ENCODE measurements at places on chromosomes 7 and 10. TPM values are rescaled to one million over a fixed set of nuclear protein-coding genes. Genes with fewer than 3 reads are reported as not detected.
A peak's percentile ranks its signal among the peaks of the same experiment; 100 is the strongest.

DNA sequence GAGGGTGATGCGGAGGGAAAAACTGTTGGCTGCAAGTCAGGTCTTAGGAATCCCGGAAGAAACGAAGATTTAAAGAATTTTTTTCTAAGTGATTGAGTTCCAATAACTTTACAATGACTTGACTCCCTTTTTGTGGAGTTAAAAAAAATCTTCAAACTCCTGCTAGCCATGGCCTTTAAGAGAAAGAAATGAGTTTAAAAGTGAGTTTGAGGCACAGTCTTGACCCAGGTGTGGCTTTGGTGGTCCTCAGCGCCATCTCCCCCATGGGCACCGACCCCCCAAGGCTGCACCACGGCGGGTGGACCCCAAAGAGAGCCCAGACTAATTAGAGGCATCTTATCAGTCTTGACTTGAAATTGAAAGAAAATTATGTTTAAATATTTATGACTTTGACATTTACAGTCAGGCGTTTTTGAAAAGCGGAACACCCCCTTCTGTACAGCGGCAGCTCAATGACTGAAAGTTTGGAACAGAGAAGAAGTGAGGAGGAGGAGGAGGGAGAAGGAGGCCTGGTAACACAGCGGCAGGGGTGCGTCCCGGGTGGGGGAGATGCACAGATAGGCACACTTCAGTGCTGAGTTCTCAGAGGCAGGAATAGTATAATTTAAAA, 349.6 kb downstream of the DNAJB6 start:
- peaks cover 36% of the 10 kb centered on the region for H3K27me3 ChIP-seq
- no peaks in the 10 kb centered on the region for H3K4me1 ChIP-seq
- H3K36me3 ChIP-seq = no peaks in the 10 kb centered on the region
- DNase-seq = no peak
- H3K4me3 ChIP-seq = no peak overlapping the region
- H3K27ac ChIP-seq = no peak overlapping the region

DNA sequence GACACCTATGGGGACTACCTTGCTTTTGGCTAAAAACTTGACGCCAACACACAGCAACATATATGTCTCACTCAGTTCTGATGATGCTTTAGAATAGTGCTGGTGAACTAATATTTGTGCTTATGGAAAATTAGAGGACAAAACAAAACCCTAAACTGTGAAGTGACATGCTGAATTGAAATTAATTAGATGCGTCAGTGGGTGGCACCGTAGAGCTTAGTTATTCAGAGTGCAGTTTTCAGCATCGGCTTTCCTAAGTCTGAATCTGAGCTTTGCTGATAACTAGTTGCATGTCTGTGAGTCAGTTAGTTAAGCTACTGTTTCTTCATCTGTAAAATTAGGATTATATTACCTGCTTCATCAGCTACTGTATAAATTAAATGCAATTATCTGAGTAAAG, 245.0 kb upstream of the SORCS1 start:
- no peak overlapping the region for H3K27ac ChIP-seq
- no peak overlapping the region for H3K4me3 ChIP-seq
- DNase-seq = no peak
- H3K4me1 ChIP-seq = no peaks in the 10 kb centered on the region

Gene ZPBP
- total RNA-seq = not detected

Gene FFAR4
- total RNA-seq = not detected

Gene THSD7A
- total RNA-seq = not detected

DNA sequence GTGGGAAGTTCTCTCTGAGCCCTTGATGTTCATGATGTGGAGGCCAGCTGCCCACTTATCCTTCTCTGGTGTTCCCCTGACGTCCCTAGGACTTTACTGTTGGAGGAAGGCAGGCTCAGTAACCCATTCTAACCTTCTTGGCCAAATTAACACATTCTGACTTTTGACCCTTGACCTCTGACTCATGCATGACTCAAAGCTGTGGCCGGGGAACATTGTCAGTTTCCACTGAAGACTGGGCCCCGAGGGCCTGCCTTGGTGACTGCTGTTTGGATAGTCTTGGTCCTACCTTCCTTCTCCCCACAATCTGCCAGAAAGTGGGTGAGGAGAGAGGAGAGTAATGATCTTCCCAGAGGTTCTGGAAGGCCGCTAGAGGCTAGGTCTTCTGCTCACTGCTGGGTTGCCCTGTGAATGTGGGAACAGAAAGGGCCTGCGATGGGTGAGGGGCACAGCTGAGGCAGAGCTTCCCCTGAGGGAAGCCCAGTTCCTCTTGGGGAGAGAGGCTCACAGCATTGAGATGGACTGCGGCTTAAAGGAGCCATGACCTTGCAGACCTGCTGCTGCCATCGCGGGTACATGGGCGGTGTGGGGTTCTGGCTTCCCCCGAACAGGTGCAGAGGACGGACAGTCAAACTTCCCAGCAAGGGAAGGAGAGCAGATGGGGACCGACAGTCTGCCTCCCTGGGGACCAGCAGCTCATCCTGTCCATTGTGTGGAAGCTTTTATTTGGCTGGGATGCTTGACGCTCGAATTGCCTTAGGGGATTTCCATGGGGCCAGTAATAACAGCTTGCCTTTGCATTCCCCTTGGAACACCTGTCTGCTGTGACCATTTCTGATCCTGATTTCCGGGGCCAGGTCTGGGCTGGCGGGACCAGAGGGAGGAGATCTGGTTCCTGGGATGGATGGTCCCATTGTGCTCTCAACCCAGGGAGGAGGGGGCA, 43.8 kb downstream of the ADAMTS14 start:
- peak overlapping the region; percentile 11 for H3K27ac ChIP-seq
- peaks cover 24% of the 10 kb centered on the region for H3K4me1 ChIP-seq
- H3K36me3 ChIP-seq = no peaks in the 10 kb centered on the region
- no peak overlapping the region for H3K4me3 ChIP-seq

Gene PNPLA8
- 17.7 TPM for total RNA-seq

DNA sequence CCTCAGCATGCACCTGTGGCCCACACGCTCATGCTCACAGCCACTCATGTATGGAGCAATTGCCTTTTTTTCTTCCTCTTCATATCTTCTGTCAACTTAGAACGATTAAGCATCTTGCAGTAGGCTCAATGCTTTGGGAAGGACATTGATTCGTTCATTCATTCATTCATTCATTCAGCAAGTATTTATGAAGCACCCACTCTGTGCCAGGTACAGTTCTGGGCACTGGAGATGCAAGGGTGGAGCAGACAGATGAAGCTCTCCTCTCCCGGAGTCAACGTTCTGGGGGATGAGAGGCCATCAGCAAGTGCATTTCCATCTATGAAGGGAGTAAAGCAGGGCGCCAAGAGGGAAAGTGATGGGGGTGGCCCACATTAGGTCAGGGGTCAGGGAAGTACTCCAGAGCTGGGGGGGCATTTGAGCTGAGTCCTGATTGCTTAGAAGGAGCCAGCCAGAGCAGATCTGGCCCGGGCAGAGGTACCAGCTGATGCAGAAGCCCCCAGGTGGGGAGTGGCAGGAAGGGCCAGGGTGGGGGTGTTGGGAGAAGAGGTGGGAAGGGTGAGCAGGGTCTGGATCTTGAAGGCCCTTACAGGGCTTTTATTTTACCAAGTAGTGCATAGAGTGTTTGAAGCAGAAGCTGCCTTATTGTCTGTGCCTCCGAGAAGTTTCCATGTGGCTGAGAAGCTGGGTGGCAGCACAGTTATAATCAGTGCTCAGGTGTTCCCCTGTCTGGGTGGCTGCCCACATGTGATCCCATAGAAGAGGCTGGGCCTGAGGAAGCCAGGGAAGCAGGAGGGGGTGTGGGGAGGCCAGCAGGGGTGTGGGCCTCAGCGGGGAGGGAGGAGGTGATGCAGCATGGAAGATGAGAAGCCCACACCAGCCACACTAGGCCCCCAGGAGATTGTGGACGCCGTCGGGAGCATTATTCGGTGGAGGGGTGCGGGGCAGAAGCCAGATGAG, 36.2 kb downstream of the CHST3 start:
- H3K27ac ChIP-seq = peak overlapping the region; percentile 96
- peak overlapping the region; percentile 48 for H3K4me3 ChIP-seq
- peaks cover 56% of the 10 kb centered on the region for H3K4me1 ChIP-seq

- DNase-seq = no peak
Observed at GRCh38 chr10:88196291-88196690, 332.9 kb downstream of the PTEN start.

DNA sequence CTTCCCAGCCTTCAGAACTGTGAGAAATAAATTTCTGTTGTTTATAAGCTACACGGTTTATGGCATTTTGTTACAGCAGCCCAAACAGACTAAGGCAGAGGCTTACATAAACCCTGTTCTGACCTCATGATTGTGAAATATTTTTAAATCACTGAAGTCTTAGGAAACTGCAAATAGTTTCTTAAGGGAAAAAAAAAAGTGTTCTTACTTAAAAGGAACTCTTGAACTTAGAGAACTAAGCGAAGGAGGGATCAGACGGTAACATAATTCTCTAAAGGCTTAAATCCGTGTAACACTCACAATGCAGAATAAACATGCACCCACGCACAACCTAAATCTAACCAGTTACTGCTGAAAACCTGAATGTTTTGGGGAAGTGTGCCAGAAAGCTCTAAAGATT, 749.1 kb upstream of the LRRTM3 start:
- H3K4me3 ChIP-seq = no peak overlapping the region
- H3K36me3 ChIP-seq = no peaks in the 10 kb centered on the region
- H3K27me3 ChIP-seq = no peaks in the 10 kb centered on the region
- no peak overlapping the region for H3K27ac ChIP-seq
- no peak for DNase-seq

Gene STEAP2
- total RNA-seq = 13.7 TPM

Gene ZNF862
- 8.5 TPM for total RNA-seq

Gene ZNF804B
- not detected for total RNA-seq

Gene ANXA8L1
- total RNA-seq = not detected

DNA sequence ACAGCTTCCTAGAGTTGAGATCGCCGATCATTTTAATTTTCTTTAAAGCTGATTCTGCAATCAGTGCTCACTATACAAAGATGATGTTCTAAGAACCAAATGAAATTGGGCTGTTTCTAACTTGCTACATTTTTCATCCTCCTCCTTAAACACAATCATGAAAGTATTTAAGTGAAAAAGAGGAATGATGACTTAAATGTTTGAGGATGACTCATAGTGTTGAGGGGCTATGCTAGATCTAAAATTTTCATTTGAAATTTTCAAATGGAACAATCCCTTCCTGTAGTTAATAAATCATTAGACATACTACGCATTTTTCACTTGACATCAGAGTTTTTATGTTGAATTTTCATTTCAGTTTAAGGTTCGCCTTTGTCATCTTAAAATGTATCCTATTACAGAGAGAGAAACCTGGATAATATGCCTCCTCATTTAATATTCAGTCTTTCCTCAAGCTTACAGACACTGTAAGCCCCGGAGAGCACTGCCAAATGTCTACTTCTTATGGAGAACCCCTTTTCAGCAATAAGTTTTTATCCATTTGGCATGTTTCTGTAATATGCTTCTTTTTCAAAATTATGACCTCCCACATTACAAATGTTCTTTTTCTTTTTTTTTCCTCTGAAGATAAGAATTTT, 499.6 kb downstream of the MAGI2 start:
- H3K27ac ChIP-seq = peak overlapping the region; percentile 24
- H3K36me3 ChIP-seq = peaks cover 10% of the 10 kb centered on the region
- no peaks in the 10 kb centered on the region for H3K27me3 ChIP-seq
- no peak for DNase-seq
